ENCODE measurements at places on chromosomes 13 and 19.

- DNase-seq = no peak
Observed at GRCh38 chr13:46624353-46624752, 71.4 kb downstream of the LRCH1 start.

- DNase-seq = no peak
Observed at GRCh38 chr19:51364200-51365106, 1.7 kb downstream of the ETFB start.

DNA sequence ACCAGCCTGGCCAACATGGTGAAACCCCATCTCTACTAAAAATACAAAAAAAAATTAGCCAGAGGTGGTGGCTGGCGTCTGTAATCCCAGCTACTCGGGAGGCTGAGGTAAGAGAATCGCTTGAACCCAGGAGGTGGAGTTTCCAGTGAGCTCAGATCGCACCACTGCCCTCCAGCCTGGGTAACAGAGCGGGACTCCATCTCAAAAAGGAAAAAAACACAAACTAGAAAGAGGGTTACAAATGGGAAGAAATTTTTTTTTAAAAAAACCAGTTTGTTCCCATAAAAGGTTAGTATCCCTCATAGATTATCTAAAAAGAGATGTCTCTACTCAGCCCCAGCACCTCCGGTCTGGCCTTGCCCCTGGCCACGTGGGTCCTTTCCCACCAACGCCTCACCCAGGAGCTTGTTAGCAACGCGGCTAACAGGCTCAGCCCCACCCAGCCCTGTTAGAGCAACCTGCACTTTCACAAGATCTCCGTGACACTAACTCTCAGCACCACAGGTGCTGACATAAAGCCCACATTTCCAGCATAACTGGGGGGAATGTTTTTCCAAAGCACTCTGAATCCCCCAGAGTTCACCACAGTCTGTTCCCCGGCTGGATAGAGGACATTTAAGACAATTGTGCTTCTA, 4.3 kb downstream of the DMKN start:
- peak; percentile 61 for DNase-seq

DNA sequence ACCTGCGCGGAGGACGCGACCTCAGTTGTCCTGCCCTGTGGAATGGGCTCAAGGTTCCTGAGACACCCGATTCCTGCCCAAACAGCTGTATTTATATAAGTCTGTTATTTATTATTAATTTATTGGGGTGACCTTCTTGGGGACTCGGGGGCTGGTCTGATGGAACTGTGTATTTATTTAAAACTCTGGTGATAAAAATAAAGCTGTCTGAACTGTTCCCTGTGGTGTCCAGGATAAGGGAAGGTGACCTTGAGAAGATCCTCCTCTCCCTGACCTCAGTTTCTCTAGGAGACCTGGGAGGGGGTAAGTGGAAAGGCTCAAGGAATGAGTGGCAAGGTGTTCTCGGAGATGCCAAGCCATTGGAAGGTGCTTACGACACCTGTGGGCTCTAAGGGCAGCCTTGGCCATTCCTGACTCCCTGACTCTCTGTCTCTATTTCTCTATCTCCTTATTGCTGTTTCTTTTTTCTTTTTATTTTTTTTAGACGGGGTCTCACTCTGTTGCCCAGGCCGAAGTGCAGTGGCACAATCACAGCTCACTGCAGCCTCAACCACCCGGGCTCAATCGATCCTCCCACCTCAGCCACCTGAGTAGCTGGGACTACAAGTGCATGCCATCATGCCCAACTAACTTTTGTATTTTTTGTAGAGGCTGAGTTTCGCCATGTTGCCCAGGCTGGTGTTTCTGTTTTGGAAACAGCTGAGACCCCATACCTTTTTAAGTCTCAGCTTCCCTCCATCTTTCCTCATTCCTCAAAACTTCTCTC, 3.2 kb downstream of the GDF15 start:
- no peak for DNase-seq

DNA sequence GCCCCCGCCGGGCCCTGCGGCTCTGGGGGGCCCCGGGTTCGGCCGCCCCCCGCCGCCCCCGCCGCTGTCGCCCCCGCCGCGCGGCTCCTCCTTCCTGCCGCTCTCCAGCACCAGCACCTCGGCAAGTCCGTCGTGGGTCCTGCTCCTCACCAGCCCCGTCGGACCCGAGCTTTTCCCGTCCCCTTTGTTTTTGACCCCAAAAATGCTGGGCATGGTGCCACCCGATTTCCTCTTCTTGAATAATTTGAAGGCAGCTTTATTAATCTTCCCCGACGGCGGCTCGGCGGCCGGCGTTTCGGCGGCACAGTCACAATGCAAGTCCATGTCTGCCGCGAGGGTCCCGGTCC, 945 bp downstream of the AMER2 start:
- no peak for DNase-seq

DNA sequence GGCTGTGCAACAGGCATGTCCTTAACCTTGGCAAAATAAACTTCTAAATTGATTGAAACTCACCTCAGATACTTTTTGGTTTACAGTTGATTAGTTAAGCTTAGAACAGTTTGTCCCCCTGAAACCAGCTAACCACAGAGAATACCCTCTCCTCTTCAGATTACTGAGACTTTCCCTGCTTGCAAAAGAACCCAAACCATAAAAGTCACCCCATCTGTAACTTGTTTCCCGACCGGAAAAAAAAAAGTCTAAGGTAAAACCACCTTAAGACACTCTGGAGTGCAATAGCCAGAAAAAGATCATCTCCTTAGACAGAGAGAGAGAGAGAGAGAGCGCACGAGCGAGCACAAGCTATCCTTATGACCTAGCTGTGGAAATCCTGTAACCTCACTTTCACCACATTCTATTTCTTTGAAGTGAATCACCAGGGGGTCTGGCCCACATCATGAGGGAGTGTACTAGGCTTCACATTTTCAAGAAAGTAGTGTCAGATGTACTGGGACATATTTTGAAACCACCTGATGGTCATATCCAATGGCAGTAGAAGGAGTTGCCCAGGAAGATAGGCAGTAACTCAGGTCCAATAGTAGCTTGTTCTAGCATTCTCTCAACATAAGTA, 11.1 kb upstream of the GTF2F2 start:
- no peak for DNase-seq

GRCh38 chr19:34220472-34221063, 33.8 kb upstream of the GARRE1 start:
- DNase-seq = peak; percentile 59

GRCh38 chr13:41691274-41691673, 233.9 kb downstream of the RGCC start:
- no peak for DNase-seq

GRCh38 chr13:98822225-98822606, 69.7 kb upstream of the SLC15A1 start:
- DNase-seq = no peak

DNA sequence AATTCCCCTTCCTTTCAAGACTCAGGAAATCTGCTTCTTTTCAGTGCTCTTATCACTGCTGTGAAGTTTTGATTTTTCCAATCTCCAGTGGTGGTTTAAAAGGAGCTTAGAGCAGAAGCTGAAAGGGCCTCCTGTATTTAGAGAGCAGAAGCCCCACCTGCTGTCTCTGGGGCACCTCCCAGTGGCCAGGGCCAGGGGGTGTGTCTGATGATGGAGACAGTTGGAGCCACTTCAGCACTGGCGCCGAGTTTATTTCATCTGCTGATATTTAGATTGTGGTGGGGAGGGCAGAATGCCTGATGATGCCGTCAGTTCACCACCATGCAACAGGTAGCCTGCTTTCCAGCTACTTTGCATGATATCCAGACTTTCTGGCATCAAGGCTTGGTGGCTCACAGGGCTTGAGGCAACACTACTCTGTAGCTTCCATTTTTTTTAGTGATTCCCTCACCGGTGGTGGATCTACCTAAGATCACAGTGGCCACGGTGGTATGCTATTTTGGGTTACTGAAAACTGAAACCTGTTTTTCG, 371.9 kb downstream of the KCNRG start:
- peak; percentile 69 for DNase-seq

GRCh38 chr19:49217382-49217781, 59.8 kb downstream of the TRPM4 start:
- no peak for DNase-seq

DNA sequence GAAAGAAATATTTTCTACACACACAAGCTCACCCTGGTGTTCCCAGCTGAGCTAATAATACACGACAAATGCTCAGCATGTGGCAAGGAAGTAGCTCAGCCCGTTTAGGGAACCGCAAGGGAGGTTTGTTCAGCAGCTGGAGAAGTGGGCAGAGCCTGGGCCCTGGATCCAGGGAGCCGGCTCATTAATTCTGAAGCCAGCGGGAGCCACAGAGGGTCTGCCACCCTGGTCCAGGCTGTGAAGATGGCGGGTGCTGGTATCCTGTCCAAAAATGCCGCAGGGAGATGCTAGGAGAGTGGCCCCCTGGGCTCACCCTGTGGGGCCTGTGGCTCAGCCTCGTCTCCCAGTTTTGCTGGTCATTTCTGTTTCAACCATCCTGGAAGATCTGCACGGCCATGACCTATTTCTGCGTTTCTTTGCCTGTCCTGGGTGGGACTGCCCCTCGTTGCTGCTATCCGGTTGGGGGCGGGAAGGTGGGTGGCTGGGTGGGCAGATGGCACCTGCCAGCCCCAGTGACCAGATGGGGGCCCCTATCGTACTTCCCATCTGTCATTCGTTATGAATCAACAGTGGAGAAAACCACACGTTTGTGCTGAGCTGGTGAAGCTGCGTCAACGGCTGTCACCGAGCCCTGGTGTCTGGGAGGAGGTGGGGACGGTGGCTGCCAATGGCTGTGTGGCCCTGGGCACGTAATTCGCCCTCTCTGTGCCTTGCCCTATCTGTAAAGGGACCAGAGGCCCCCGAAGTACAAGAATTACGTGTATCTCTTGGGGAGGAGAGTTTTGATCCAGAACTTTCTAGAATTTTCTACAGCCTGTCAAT, 2.7 kb upstream of the GNA15 start:
- DNase-seq = no peak

DNA sequence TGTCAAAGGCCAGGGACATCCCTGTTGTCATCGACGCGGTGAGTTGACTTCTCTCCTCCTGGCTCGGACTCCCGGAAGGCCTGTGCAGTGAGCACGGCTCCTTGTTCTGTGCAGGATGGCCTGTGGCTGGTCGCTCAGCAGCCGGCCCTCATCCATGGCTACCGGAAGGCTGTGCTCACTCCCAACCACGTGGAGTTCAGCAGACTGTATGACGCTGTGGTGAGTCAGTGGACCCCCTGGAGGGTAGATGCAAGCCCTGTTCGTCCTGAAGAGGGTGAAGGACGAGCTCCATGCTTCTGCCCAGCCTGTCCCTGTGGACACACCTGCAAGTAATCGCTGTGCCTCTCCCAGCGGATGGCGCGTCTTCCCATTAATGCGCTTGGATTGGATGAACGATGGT, 19.2 kb downstream of the NAXD start:
- no peak for DNase-seq

DNA sequence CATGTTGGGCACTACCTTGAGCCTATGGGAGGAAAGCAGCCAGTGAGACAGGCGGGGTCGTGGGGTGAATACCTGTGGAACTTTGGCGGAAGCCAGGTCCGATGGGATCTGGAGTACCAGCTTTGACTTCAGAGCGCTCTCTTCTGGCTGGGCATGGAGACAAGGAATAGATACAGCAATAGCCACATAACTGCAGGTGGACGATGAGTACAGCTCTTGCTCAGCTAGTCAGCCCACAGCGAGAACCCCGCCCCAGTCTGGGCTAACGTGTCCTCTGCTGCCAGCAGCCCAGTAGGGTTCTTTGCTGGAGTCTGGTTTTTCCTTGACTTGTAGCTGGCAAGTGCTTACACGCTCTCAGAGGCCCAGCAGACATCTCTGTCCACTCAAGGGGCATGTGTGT, 83.4 kb downstream of the SIPA1L3 start:
- no peak for DNase-seq

- no peak for DNase-seq
Observed at GRCh38 chr19:19559931-19560330, 21.9 kb downstream of the CILP2 start.

- DNase-seq = no peak
Observed at GRCh38 chr19:58516964-58517833, 2.4 kb downstream of the ZBTB45 start.

GRCh38 chr13:98910501-98910951, 67.3 kb downstream of the DOCK9 start:
- DNase-seq = no peak

GRCh38 chr13:84844473-84844872, 954.7 kb downstream of the SLITRK6 start:
- DNase-seq = peak; percentile 45

- DNase-seq = peak; percentile 83
Observed at GRCh38 chr19:1000095-1000494, at the start of gene GRIN3B. TSS of gene GRIN3B (plus strand) at chr19:1000419. CDS start at chr19:1000438, 19 bp downstream.

GRCh38 chr19:14096272-14096992, 5.9 kb upstream of the SAMD1 start:
- DNase-seq = no peak

GRCh38 chr13:77827332-77827731, 91.3 kb downstream of the EDNRB start:
- no peak for DNase-seq

- DNase-seq = no peak
Observed at GRCh38 chr19:6402837-6403608, 10.1 kb upstream of the GTF2F1 start.

GRCh38 chr19:51386882-51387520, 773 bp downstream of the LIM2 start:
- no peak for DNase-seq

GRCh38 chr19:4722671-4723594, 709 bp downstream of the DPP9 start:
- no peak for DNase-seq
